ENCODE measurements at places on chromosomes 1 and 21. TPM values are rescaled to one million over a fixed set of nuclear protein-coding genes. Genes with fewer than 3 reads are reported as not detected.

DNA sequence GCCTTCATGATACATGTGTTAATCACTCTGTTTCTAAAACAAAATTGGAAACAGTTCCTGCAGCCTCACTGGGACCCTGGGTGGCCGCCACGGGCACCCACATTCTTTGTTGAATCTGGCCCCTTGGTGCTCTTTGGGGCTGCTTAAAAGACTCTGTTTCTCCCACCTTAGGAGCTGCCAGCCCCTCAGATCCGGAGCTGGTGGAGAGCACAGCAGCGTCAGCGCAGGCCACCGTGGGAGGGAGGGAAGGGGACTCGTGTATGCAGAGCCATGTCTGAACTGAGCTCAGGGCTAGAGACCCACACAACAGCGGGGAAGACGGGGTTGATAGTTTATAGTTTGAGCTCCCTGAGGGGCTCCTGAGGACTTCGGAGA lies 121.2 kb downstream of the CNIH3 start:
- H3K27ac ChIP-seq: no peak overlapping the region
- peaks cover 12% of the 10 kb centered on the region for H3K27me3 ChIP-seq
- H3K4me1 ChIP-seq: peaks cover 12% of the 10 kb centered on the region
- H3K4me3 ChIP-seq: no peak overlapping the region
- DNase-seq: no peak

DNA sequence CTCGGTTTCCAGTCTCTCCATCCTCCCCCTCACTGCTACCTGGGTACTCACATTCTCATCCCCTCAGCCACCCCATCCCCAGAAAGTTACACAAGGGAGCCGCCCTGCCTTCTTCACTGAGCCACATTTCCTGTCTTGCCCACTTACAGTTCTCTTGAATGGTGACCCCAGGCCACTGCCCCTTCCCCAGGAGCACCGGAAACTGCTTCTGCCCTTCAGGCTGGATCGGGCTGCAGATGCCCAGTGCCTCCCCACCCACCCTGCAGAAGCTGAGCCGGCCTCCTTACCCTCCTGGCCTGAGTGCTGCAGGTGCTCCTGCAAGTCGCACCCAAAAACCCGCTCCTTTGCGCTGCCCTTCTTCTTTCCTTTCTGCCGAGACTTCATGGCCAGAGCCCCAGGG lies 450 bp downstream of the ARHGAP30 start:
- no peak for DNase-seq
- no peaks in the 10 kb centered on the region for H3K27me3 ChIP-seq
- H3K36me3 ChIP-seq: no peaks in the 10 kb centered on the region
- H3K4me3 ChIP-seq: peak overlapping the region; percentile 97

DNA sequence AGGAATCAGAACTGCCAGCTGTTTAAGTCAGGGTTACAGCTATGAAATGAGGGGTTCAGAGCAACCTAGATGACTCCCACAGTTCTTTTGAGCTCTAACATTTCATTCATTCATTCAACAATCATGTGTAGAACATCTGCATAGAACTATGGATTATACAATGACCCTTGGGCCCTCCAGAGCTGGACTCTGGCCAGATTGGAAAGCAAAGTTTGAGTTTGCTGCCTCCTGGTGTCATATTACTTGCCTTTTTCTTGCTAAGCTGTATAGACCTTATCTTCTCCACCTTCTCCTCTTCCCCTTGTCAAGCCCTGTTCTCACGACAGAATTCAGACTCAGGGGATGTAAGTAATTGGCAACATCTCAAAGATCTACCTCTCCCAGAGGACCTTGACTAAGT lies 4.0 kb downstream of the CASQ2 start:
- no peak overlapping the region for H3K4me3 ChIP-seq
- no peaks in the 10 kb centered on the region for H3K4me1 ChIP-seq
- H3K36me3 ChIP-seq: no peaks in the 10 kb centered on the region

ADORA3 gene
- not detected for total RNA-seq

CLEC20A gene
- not detected for total RNA-seq

- no peaks in the 10 kb centered on the region for H3K27me3 ChIP-seq
- no peak overlapping the region for H3K27ac ChIP-seq
- no peak for DNase-seq
Observed at GRCh38 chr21:42560517-42561179, 47.0 kb downstream of the SLC37A1 start.

Measured in T-cell (primary cell).